Midbrain (tissue), 1 donor: ENCODE measurements at places on chromosomes 3 and 15.

GRCh38 chr15:41914411-41914810, 20.6 kb upstream of the SPTBN5 start:
- no peak for DNase-seq

DNA sequence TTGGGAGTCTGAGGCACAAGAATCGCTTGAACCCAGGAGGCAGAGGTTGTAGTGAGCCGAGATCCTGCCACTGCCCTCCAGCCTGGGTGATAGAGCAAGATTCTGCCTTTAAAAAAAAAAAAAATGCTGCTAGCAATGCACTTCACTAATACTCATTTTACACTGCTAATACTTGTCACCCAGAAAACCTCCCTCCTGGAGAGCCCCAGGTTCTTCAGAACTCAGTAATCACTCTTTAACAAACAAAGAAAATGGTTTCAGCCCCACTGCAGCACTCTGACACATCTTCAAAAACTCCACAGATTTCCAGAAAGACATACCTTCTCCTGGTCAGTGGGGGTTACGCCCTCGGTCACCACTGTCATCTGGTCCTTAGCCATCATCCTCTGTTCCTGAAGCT, 366.7 kb downstream of the SHQ1 start:
- DNase-seq, result no peak

DNA sequence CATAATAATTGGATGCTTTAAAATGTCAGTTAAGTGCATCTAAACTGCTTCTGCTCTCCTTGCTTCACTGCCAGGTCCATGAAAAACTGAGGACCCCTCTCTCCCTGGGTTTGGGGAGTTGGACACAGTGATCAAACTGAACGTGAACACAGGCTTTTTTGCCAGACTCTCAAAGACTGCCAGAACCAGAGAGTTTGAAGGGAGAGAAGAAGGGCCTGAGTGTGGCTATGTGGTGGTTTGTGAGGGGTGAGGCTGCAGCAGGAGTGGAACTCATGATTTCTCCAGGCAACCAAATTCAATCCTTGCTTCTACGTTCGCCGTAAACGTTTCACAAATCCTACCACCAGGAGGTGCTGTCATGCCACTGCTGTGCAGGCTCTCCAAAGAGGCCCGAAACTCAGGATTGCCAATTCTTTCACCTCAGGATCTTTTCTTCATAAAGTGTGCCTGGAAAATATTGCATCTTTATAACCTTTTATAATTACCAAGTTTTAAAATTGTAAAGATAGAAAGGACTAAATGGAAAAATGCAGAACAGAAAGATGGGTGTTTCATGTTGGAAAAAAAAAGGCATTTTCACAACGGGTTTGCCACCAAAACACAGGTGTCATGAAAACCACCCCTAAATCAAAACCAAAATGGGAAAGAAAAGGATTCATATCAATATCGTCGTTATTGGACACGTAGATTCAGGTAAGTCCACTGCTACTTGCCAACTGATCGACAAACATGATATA, 19.7 kb downstream of the TM4SF4 start:
- DNase-seq, result peak; percentile 55

DNA sequence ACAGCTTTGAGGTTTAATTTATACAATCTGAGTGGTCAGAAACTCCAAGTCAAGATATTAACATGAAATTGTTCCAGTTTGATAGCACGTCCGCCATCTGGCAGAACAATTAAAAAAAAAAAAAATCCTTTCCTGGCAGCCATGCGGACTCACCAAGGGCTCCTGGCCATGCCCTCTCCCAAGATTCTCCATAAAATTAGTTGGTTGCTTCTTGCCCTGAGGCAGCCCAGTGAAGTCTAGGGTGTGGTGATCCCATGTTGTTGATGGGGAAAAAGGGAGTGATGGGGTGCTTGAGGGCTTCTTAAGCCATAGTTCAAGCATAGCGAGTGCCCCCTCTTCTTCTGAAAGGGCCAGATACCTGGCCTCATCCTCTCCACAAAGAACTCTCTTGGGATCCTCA, 81.7 kb upstream of the CCNL1 start:
- DNase-seq, result no peak

DNA sequence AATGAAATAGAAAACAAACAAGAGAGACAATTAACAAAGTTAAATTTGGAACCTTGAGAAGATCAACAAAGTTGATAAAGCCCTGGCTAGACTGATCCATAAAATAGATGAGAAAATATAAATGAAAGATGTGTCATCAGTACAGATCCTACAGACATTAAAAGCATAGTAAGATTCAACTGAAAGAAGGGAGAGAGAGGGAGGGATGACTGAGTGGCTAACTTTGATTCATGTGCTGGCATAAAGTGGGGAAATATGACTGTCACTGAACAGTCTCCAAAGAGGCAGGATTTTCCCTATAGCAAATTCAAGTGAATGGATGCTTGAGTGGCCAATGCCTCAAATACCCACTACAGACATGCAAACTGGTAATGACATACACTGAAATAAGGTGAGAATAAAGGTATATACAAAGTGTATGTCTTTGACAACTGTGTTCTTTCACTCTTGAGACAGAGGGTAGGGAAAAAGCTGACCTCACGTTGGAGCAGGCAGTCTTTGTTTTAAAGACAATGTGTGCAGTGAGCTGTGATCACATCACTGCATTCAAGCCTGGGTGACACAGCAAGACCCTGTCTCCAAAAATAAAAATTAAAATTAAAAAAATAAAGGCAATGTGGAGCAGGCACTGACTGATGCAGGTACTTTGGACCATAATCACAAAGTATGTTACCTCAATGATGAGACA, 35.9 kb upstream of the CHD2 start:
- DNase-seq, result no peak

- DNase-seq, result no peak
Measured at GRCh38 chr15:79364571-79365240, 53.8 kb downstream of the TMED3 start.

DNA sequence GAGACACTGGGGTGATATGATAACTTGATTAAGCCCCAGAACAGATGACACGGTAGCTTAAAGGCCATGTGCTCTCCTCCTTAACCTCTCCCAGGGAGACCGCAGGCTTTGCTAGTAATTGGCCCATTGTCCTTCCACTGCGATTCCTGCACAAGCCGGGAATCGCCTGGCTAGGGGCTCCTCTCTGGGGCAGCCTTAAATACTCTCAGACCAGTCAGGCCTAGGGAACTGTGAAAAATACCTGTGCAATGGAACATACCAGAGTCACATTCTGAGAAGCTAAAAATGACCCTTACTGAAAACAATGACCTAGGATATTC, 56.3 kb downstream of the CPN2 start:
- DNase-seq, result no peak

DNA sequence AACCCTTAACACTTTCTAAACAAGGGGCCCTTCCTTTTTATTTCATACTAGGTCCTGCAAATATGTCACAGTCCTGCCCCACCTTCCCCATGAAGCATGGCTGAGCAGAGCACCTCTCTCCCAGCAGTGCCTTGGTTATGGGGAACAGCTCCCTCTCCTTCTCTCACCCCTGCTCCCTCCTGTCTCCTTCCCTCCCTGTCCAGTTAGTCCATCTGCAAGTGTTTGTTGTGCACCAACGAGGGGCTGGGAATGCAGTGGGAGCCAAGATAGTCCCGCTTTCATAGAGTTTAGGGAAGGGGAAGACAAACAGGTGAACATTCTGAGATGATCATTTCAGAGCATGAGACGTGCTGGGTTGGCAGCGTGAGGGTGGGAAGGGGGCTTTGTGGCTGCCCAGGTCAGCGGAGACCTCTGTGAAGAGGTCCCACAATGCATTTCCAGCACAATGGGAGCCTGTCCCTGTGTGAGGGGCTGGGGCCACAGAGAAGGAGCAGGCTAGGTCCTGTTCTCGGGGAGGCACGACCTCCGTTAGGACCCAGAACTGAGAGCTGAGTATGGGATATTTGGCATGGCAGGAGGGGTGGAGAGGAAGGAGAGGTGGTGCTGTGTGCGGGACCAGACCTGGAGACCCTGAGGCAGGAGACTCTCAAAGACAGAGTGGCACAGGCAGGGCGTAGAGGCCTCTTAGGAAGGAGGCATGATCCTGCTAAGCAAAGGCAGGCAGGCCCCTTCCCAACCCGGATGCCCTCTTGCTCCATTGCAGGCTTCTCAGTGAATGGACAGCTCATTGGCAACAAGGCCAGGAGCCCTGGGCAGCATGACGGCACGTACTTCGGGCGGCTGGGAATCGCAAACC, 5.5 kb upstream of the ITIH3 start:
- DNase-seq, result no peak

GRCh38 chr3:103052236-103052830, 617.5 kb downstream of the ZPLD1 start:
- DNase-seq, result no peak

DNA sequence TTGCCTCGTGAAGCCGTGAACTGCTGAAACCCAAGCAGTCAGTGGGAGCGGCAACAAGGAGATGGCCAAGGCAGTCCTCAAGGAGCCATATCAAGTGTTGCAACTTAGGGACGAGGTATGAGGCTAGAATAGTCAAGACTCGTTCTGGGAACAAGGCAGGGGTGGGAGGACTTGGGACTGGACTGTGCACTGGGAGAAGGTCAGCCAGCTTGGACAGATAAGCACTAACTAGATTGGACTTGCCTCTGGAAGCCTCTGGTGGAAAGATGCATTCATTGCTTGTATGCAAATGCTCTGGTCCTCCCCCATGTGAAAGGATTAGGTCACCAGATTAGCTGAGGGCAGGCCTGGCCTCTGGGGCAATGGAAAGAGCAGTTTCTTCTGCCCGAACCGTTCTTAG, 123.3 kb upstream of the CTNNB1 start:
- no peak for DNase-seq

- DNase-seq, result no peak
Measured at GRCh38 chr3:67598814-67599556, 55.4 kb downstream of the SUCLG2 start.

DNA sequence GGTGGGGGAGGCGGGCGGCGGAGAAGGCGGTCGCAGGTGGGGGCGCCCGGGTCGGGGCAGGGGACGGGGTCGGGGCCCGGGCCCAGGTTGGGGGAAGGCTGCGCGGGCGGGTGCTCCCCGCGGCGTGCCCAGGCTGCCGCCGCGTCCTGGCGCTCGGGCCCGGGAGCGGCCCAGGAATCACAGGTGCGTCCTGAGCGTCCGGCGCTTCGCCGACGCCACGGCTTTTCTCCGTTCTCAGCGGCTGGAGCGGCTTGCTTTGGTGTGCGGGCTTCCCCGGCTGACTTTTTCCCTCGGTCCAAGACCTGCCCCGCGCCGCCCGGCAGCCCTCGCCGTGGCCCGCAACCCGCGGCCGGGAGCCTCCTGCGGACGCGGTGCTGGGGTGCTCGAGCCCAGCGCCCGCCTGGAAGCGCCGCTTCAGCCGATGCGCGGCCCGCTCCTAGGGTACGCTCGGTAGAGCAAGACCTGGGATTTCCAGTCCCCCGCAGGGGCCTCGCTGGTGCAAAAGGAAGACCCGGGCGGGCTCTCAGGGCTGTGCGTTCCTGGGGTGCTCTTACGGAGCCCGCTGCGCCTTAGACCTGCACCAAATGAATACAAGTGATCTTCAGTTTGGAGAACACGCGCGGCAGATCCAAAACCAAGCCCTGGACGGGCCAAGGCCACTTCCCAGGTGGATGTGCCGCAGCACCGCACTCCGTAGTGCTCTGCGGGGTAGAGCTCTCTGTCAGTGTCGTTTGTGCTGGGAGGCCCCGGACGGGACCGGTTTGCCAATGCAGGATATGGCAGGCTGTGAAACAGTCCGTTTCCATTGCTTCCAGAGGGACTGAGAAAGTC, 639 bp downstream of the NIPA1 start:
- DNase-seq, result peak; percentile 10
